ENCODE measurements at places on chromosomes 5 and 9.

DNA sequence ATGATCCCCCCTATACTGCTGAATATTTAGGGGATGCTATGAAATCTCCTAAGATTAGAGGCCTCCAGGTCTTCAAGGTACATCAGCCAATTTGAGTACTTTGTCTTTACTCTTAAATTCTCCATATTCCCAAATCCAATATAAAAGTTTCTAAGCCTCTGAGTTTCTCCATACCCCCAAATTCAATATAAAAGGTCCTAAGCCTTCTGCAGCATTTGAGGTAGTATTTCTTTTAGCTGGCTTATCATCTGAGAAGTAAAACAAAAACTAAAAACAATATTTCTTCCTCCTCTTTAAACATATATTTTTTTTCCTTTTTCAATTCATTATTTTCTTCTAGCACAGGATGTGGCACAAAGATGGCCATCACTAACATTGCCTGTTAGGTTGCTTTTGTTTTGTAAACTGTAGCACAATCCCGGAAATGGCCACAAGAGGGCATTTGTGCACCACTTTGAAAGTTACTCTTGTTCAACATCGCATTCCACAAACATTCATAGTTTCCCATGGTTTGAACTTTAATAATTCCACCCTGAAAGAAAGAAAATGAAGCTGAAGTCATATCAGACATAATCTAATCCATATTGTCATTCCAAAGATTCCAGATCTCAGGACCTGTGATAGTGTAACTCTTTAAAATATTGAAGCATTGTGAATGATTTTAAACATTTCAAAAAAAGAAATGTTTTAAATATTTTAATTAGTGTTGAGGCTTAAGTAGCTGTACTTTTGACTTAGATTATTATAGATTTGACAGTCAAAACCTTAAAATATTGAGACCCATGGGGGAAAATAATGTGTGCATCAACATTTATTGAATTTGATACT, 21.0 kb upstream of the SCGB3A2 start:
- DNase-seq, result peak; percentile 29

- no peak for DNase-seq
These were observed 111.9 kb upstream of the TARS1 start for GRCh38 chr5:33328818-33329217.

- no peak for DNase-seq
These were observed 76.7 kb upstream of the FST start for GRCh38 chr5:53403758-53404157.

DNA sequence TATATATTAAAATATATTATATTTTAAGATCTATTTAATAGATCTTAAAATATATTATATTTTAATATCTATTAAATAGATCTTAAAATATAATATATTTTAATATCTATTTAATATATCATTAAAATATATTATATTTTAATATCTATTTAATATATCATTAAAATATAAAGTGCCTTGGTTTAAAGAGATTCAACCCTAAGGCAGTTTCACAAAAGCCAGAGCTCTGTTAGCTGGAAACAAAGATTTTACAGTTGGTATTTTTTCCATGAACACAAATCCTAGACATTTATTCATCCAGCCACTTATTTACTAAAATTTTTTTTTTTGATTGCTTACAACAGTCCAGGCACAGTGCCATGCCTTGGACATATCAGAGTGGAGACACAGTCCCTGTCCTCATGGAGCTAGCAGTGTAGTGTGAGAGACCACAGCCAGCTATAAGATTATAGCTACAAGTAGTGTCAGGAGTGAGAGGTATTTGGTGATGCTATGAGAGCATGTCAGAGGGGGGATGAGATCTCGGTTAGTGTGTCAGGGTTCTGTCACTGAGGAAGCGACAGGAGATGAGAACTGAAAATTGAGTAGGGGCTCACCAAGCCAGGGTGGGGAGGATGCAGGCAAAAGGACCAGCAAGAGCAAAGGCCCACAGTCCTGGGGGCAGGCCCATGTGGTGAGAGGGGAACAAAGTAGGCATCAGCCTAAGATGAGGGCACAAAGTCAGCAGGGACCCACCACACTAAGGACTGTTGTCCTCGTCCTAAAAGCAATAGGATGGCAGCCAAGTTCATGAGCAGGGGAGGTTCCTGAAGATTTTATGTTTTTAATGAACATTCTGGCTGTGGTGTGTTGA, 74.5 kb downstream of the FBXO38 start:
- no peak for DNase-seq

GRCh38 chr5:93577854-93578812, 2.9 kb downstream of the NR2F1-AS1 start:
- no peak for DNase-seq

GRCh38 chr9:111969622-111970021, 73.0 kb downstream of the UGCG start:
- no peak for DNase-seq

- no peak for DNase-seq
These were observed 7.0 kb downstream of the HNRNPAB start for GRCh38 chr5:178211095-178212048.

DNA sequence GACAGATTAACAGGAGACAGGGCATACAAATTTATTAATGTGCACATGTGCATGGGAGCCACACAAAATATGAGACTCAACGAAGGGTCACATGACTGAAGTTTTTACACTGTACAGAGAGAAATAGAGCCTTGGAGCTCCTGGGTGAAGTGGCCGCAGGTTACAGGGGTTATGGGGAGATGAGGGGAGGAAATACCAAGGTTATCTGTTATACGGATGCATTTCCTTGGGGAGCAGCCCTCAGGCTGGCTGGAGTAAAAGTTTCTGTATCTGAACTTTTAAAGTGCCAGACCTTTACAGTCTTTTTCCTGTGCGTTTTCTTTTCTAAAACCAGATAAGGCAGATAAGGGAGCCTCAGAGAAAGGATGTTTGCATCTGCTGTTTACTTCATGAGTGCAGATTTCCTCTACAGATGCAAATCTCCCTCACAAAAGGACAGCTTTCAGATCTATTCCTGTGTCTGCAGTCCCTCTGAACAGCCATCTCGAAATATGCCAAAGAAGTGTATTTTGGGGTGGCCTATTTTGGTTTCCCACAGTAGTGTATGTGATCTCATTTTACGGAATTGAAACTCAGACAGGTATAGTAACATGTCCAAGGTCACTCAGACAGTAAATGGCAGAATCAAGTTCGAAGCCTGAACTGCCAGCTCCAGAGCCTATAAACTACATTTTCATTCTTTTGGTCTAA, 139.3 kb upstream of the FBXL17 start:
- DNase-seq, result no peak

DNA sequence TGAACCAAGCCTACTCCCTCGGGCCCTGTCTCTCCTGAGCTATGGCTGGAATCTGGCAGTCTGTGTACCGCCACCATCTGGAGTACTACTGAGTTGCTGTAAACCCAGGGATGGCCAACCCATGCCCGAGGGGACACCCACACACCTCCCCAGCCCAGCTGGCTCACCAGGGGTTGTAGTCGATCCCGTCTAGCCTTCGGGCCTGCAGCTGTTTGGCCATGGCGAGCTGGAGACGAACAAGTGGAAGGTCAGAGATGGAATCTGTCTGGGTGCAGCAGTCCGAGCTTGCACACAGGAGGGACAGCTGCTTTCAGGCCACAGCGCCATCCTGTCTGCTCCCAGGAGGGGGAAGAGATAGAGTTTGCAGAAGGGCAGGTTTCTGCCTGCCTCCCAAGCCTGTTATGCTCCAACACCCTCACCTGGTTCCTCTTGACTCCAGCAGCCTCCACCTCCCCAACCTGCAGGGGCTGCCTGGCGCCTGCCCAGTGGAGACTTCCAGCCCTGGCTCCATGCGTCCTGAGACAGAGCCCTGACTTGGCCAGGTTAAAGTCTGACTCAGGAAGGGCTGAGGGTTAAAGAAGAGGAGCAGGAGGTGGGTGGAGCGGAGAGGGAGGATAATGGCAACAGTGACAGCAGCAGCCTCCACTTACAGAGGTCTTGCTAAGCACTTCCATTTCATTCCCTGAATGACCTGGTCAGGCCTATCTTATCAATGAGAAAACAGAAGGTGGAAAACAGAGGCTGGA, 15.8 kb upstream of the SPOUT1 start:
- DNase-seq, result no peak

- DNase-seq, result no peak
These were observed 104.1 kb upstream of the BASP1 start for GRCh38 chr5:17113174-17113958.

DNA sequence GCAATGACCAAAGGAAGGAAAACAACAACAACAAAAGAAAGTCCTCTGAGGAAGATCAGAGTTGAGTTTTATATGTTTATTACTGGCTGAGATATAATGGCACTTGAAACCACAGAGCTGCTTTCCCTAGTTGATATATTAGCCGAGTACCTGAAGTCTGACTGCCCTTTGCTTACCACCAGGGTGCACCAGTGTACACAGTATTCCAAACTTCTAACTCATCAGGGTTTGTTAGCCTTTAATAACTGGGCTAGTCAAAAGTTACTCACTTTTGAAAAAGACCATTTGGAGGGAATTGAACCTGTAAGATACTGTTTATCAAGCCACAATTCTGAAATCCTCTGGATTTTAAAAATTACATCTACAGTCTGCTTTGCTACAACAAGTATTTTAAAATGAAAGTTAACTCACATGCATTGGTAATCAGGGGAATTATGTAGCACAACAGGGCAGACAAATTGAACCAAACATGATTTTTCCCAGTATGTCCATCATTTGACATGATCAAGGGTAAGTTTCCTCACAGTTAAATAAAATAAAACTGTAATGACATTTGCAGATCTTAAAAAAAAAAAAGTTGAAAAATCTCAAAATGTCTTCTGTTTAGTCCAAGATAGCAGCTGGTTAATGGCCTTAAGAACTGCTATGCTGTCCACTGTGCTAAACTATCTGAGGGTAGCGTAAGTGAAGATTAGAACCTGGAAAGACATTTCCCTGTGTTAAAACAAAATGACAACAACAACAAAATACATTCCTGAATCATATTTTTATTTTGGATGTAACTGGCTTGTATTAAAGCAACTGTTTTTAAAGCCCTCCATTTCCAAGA, 57.3 kb upstream of the C6 start:
- peak; percentile 34 for DNase-seq

DNA sequence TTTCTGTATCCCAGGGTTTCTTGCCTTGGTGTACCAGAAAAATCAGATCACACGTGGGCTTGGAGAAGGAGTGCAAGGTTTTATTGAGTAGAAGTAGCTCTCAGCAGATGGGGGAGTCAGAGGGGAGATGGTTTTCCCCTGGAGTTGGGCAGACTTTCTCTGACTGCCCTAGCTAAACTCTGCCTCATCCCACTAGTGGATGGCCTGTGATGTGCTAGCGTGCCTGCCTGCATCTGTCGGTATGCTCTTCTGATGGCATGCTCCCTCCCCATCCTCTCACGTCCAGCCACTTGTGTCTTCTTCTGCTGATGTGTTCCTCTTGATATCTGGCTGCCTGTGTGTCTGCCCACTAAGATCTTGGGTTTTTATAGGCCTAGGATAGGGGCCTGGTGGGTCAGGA, 616.1 kb upstream of the RGMB start:
- DNase-seq, result no peak

DNA sequence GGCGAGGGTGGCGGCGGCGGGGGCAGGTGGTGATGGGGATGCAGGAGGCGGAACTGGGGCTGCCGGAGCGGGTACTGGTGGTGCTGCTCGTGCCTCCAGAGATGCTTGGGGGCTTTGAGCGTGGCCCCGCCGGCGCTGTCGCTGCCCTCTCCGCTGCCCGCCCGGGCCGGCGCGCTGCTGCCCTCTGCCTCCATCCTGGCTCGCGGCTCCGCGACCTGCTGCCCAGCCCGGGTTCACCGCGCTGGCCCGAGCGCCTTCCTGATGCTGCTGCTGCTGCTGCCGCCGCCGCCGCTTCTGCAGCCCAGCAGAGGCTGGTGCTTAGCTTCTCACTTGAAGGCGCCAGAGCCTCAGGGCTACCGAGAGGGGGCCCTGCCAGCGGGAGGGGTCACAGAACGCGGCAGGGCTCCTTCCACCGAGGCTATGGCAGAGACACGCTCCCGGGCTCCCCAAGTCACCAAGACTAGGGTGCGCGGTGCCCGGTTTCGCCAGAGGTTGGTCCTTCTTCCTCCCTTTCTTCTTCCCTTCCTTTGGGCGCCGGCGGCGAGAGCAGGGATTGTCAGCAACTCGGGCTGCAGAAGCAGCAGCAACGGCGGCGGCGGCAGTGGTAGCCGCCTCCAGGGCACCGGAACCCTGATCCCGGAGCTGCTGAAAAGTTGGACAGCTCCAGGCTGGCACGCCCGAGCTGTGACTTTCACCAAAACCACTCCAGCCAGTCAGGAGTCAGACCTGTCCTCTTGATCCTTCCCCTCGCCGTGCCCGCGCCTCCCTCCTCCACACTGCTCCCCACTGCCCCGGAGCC, at the start of gene PDE4D:
Gene PDE4D (minus strand): TSS at position 298 of the 799 bp plus-strand sequence.
- no peak for DNase-seq

DNA sequence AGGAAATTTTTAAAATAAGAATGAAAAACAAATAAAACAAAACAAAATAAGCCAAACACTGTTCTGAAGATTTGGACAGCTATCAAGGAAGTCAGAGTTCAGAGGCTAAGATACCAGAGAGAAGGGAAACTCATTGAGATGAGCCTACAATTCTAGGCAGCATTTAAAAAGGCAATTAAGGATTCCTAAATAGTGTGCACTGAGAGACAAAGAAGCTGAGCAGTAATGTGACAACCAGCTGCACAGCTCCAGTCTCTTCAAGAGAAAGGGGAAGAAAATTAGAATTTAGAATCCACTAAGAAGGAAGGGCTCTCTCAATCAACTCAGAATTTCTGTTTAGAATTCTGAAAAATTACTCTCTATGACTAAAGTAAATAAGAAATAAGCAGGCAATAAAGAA, 246.7 kb upstream of the COX7C start:
- no peak for DNase-seq

DNA sequence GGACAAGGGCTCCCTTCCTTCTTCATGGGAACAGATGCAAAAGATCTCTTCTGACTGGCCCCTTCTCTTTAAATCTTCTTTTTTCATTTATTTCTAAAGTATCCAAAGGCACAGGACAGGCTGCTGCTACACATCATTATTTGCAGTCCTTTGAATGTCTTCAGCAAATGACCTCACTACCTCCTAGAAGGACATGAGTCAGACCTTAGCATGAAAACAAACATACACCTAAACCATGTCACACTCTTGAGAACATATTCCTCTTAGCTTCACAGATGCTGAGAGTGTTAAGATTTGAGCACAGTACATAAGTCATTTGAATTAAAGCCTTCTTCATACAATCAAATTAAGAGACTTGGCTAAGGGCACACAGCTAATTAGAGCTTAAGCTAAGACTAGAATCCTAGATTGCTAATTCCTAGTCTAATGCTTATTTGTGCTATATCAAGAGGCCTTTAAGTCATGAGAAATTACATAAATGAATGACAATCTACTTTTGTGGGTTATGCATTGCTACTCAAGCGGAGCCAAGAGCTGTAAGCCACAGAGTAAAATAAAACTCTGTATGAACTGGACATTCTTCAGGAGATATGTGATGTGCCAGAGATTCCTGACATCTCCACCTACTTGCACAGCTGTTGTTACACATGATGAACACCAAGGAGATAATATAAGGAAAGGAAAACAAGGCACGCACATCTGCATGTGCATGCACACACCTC, 109.1 kb upstream of the PTGER4 start:
- DNase-seq, result peak; percentile 51

DNA sequence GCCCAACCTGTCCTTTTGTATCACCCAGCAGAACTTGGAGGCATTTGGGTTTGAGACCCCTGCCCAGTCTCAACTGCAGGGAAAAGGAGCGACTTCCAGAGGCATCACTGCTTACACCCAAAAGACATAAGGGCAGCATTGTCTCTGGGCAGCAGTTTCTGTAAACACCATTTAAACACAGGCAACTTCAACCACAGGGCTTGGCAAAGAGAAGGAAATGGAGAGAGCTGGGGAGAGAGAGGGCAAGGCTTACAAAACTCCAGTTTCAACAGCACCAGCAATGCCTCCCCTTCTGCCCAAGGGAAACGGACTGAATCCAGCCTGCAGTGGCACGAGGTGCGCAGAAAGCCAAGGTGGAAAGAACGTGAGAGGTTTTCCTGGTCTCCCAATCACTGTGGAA, 147.6 kb downstream of the ROR2 start:
- DNase-seq, result no peak

Measured in HS-27A (cell line).